Fibroblast of skin of back (primary cell): ENCODE measurements at places on chromosomes 1 and 21.

- DNase-seq: no peak
Observed at GRCh38 chr1:180519846-180520245, 17.5 kb upstream of the ACBD6 start.

- peak; percentile 12 for DNase-seq
Observed at GRCh38 chr1:220775240-220775853, 11.4 kb upstream of the MTARC1 start.

GRCh38 chr1:39105841-39106765 is 80.0 kb downstream of the NDUFS5 start:
- peak; percentile 68 for DNase-seq

- no peak for DNase-seq
Observed at GRCh38 chr1:160429702-160430535, 29.6 kb downstream of the VANGL2 start.

DNA sequence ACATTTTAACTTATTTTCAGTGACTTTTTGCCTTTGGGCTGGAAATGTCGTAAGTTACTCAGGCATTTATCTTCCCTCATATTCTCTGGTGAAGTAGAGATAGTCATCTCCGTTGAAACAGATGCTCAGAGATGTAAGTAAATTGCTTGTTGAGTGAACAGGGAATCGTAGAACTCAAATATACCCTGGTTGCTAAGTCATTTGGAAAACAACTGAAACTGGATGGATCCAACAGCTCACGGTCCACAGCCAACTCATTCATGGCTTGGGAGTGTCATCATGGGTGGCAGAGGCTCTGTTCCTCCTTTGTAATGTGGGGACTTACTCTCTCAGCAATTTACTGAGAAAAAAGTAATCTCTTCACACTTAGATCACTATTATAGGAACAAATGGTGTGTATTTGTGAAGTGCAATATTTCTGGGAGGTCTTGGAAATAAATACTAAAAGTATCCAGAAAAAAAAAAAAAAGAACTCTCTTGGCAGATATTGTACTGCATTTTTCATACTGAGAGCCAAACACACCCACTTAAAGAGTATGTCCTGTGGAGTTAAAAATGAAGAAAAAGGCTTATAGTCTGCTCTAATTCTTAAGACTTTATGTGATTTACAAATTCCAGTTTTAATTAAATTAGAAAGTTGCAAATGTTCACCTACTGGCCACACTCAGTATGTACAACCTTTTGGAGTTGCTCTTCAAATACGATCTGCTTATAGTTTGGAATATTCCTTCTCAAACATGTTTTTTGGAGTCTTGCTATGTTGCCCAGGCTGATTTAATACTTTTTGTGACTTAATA is 107.4 kb downstream of the LEPR start:
- peak; percentile 18 for DNase-seq

- no peak for DNase-seq
Observed at GRCh38 chr1:5410652-5411051, 581.6 kb downstream of the NPHP4 start.

- DNase-seq: no peak
Observed at GRCh38 chr1:219292999-219293398, 119.3 kb downstream of the LYPLAL1 start.

- DNase-seq: peak; percentile 34
Observed at GRCh38 chr1:162276493-162276892, 100.2 kb downstream of the SPATA46 start.

- peak; percentile 10 for DNase-seq
Observed at GRCh38 chr1:215375381-215375780, 191.7 kb upstream of the KCTD3 start.

DNA sequence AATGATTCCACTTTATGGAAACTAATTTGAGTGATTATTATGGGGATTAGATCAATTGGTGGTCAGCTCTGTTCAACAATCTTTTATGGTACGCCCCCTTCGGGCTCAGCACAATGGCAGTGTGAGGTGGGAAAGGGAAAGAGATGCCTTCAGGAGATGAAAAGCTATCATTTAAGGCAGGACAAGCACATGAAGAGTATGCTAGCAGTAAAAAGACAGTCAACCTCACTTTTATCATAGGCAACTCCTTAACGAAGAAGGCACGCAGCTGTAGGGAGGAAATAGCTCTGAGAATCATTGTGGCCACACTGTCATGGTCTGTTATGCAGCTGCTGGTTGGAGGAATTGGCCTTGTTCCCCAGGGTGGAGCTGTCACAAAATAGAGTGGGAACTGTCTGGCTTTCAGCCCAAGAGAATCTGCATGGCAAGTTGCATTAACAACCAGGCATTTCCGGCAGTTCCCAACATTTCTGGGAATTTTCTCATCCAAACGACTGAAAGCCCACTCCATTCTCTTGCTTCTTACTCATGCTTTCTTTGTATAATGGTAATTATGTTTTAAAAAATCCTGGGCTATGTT is 54.4 kb upstream of the BCL10 start:
- peak; percentile 100 for DNase-seq

- peak; percentile 82 for DNase-seq
Observed at GRCh38 chr1:98315309-98315708, 346.2 kb upstream of the SNX7 start.

GRCh38 chr1:24989082-24989481 is 59.0 kb upstream of the RUNX3 start:
- DNase-seq: no peak

DNA sequence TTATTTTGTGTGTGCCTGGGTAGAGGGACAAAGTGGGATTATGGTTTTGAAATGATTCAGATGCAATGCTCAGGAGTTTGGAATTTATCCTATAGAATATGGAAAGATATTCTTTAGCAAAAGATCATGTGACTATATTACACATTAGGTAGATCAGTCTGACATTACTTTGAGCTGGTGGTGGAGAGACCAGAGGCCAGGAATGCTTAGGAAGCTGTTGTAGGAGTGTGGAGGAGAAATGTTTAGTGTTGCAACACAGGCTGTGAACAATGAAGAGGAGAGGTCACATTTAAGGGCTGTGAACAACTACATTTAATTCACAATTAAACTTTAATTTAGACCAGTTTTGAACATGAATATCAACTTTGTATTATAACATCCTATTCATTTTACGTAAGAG is 45.3 kb upstream of the PODN start:
- DNase-seq: no peak

GRCh38 chr1:145690587-145691558 is 16.3 kb downstream of the PDZK1 start:
- peak; percentile 85 for DNase-seq

GRCh38 chr1:82284213-82284612 is 483.5 kb downstream of the ADGRL2 start:
- peak; percentile 38 for DNase-seq

DNA sequence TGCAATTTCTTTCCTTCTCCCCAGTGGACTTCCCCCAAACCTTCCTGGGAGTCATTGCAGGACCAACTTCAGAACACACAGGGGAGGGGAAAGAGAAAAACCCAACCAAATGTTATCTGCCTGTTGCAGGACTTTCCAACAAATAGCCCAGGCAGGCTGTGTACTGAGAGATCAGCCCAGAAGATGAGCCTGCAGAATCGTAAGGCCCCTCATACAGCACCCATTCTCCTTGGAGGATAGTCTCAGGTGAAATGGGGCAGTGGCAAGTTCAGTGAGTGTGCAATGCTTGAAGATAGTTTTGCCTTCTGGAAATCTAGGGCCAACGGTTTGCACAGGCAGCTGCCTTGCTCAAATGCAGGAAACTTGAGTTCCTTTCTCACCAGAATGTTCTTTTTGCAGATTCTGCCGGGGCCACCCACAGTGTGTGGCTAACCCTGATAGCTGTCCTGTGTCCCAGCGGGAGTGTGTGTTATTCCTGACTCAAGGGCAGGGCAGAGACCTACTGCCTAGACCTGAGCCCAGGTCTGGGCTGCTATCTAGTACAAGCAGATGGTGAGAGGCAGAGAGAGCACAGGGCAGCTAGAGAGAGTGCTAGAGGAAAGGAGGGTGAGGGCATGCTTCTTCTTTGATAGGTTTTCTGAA is 48.8 kb downstream of the GADD45A start:
- DNase-seq: no peak

DNA sequence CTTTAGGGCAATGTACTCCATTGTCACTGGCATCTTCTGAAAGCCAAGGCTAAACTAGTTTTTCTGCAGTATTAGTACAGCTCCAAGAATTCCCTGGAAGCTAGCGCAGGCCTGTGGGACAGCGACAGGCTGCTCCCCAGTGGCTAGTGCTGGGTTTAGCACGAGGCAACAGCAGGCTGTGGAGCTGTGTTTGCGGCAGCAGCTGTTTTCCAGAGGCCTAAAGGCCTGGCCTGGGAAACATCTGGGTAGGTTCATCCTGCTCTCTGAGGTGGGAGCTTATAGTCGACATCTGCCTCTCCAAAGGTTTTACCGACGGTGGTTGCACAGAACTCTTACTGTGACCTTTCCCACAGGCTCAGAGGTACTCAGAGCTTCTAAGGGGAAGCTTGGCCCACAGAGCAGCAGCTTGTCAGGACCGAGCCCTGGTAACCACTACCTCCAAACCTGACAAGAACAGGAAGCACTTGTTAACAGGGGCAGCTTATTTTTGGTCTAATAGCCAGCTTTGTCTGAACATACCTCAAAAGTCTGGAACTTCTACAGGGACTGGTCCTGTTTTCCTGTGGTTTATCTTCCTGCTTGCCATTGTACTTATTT is 17.2 kb downstream of the CC2D1B start:
- DNase-seq: peak; percentile 33

DNA sequence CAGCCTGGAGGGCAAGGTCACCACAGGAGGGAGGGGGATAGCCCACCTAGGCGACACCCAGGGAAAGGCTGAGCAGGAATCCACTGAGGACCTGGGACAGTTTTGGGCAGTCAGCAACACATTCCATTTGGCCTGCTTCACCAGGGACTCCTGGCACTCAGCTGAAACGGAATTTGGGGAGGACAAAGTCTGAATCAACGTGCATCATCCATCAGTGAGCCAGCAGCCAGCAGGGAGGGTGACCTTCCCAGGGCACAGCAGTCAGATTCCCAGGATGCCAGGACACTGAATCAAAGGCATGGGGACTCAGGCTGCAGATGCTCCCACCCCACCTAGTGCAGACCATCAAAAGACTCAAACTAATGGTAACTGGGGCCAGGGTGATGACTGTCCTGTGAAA is 4.6 kb downstream of the SH3BP5L start:
- DNase-seq: peak; percentile 97

- DNase-seq: no peak
Observed at GRCh38 chr1:55957276-55957675, 622.1 kb downstream of the PLPP3 start.

- no peak for DNase-seq
Observed at GRCh38 chr1:48017716-48018115, 20.5 kb upstream of the TRABD2B start.

DNA sequence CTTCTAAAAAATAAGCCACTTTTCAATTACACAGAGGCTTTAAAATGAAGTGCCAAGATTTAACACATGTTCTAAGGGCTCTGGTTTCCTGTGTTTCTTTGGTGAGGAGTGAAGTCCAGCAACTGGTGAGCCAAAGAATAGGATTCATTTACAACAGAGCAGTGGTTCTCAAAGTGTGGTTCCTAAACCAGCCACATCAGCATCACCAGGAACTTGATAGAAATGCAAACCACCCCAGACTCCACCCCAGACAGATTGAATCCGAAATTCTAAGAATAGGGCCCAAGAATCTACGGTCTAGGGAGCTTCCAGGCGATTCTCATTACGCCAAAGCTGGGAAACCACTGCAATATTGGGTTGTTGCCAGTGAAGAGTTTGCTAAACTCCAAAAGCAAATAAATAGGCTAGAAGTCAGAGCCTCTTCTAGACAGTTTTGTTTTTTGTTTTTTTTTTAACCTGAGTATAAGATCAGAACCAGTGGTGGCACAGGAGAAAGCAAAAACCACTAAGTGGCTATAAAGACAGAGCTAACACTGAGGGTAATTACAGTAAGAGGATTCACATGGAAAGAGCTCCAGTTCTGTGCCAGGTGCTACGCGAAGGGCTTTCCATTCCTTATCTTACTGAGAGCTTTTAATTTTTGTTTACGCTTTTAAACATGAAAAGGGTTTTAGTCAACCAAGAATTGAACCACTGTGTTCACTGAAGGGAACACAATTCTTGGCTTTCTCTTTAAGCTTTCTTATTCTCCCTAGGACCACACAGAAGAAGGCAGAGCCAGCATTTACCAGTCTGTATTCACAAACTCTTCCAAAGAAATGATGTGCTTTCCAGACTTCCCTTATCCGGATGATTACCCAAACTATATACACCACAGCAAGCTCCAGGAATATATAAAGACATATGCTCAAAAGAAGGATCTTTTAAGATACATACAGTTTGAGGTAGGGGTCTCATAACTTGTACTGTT is 42.4 kb upstream of the FMO2 start:
- peak; percentile 49 for DNase-seq

- DNase-seq: no peak
Observed at GRCh38 chr1:5572794-5573193, 419.4 kb downstream of the NPHP4 start.

DNA sequence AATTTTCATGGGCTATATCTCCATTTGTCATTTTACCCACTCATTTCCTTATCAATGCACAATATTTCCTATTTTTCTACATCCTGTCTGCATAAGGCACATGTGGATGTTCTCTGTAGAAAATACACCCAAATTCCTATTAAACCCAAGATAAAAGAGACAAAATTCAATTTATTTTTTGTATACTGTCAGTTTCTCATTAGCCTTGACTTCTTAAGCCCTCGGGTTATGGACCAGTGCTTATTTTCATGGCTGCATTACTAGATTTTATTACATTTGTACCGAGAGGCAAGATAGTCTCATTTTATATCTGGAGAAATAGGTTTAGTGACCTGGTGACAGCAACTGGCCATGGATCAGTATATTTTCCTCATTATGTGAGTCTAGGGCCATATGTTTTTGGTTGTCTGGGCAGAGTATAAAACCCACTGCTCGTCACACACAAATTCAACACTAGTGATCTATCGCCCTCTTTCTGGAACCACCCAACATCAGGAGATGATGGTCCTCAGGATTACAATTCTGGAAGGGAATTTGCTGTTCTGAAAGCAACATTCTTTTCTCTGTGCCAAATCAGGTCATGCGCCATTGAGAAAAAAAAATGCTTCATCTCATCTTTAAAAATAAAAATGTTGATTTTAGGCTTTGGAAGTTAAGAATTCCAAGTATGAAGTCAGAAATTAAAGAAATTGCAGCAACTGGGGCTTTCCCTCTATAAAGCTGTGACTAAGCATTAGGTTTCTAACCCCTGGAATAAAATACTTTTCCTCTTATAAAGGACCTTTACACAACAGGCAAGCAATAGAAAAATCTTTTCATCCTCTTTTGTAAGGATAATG is 81.4 kb downstream of the ASTN1 start:
- peak; percentile 47 for DNase-seq

GRCh38 chr1:21160263-21160796 is 16.4 kb downstream of the EIF4G3 start:
- DNase-seq: no peak

DNA sequence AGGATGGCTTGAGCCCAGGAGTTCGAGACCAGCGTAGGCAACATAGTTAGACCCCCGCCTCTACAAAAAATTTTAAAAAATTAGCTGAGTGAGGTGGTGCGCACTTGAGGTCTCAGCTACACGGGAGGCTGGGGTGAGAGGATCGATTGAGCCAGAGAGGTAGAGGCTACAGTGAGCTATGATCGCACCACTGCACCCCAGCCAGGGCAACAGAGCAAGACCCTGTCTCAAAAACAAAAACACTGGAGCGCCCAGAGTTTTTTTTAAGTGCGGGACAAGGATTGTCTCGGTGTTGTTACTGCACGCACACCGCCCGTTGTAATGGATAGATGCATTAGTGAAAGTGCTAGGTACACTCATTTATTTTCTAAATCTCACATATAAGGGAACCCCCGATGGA is 37.1 kb downstream of the PIK3CD start:
- DNase-seq: no peak

- peak; percentile 67 for DNase-seq
Observed at GRCh38 chr1:15323351-15323988, 76.4 kb downstream of the FHAD1 start.
